ENCODE measurements at places on chromosomes 2 and 18.

DNA sequence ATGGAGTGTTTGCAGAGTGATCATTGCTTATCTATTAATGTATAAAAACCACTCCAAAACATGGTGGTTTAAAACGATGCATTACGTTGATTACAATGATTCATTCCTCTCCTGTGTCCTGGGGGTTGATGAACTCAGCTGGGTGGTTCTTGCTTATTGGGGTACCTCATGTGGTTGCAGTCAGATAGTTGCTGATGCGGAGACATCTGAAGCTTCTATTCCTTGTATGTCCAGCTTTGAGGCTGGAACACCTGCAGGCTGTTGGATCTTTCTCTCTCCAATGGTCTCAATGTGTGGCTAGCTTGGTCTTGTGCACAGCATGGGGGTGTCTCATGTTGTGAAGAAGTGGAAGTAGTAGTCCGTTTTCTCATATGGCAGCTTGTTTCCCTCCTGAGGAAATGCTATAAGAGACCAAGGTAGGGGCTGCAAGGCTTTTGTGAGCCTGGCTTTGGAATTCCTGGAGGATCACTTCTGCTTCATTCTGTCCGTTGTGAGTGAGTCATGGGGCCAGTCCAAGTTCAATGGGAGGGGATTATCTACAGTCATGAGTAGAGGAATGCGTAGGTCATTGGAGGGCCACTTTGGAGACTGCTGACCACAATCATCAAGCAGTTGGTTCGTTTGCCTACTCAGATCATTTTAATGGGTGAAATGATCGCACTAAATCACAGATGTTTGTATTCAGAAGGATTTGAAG, 601.0 kb downstream of the SLC4A3 start:
- DNase-seq = no peak

DNA sequence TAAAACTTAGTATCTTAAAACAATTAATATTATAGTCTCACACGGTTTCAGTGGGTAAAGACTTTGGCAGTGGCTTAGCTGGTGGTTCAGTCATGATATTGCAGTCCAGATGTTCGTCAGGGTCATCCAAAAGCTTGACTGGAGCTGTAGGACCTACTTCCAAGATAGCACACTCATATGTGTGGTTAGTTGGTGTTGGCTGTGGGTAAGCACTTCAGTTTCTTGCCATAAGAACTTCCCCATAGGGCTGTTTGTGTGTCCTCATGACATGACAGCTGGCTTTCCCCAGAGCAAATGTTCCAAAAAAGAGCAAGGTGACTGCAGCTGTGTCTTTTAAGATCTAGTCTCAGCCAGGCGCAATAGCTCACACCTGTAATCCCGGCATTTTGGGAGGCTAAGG, 48.5 kb upstream of the EPC2 start:
- DNase-seq = no peak

DNA sequence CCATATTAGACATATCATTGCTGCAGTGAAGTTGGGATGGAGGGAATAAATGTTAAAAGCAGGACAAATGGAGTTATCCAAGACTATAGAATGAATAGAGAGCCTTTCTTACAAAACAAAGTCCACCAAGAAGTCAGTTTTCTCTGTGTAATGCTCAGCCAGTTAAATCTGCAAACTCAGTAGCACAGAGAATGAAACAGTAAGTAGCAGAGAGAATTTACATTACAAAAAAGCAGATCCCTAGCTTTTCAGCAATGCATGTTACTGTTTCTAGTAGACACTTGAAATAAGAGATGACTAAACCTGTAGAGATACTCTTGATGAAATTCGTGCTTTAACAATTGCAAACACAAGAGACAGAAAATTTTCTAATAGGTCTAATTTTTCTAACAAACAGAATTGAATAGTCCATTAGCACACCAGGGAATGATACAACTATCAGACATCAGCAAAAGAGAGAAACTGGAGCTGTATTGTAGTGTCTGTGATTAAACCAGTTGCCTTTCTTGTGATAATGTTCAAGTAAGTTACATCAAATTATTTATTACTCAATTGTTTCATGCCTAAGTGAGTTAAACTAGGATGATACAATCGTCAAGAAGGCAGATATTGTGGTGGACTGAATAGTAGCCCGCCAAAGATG, 322.2 kb upstream of the DDX18 start:
- DNase-seq = no peak

GRCh38 chr2:202072737-202073401, at the start of gene KIAA2012:
Gene KIAA2012, plus strand, starts transcription at chr2:202073255. Its CDS starts 373 bp downstream, at chr2:202073628.
- DNase-seq = no peak

GRCh38 chr2:20067992-20068584, 16.7 kb upstream of the LAPTM4A start:
- DNase-seq = no peak

- DNase-seq = no peak
Measured at GRCh38 chr2:112622528-112622849, 23.2 kb upstream of the SLC20A1 start.

- no peak for DNase-seq
Measured at GRCh38 chr2:16767789-16768476, 102.3 kb upstream of the CYRIA start.

GRCh38 chr2:20352581-20353216, 2.1 kb upstream of the PUM2 start:
- no peak for DNase-seq

DNA sequence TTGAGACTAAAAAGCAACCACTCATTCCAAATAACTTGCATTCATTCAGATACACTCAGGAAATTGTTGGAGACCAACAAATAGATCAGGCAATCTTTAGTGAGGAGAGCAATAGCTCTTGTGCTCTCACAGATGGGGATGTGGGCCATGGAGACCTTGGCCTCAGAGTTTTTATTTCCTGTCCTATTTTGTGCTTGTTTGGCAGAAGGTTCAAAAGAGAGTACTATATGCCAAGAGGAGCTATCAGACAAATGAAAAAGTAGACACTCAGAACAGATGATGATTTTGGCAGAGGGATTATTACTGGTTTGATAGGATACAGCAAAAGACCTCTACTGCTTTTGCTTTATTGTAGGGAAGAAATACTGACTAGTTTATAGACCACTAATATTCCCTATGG, 230.2 kb downstream of the KCNE4 start:
- no peak for DNase-seq
